ENCODE measurements at places on chromosomes 1 and 21.

GRCh38 chr1:34694383-34694782 is 60.5 kb upstream of the GJB5 start:
- DNase-seq: no peak

DNA sequence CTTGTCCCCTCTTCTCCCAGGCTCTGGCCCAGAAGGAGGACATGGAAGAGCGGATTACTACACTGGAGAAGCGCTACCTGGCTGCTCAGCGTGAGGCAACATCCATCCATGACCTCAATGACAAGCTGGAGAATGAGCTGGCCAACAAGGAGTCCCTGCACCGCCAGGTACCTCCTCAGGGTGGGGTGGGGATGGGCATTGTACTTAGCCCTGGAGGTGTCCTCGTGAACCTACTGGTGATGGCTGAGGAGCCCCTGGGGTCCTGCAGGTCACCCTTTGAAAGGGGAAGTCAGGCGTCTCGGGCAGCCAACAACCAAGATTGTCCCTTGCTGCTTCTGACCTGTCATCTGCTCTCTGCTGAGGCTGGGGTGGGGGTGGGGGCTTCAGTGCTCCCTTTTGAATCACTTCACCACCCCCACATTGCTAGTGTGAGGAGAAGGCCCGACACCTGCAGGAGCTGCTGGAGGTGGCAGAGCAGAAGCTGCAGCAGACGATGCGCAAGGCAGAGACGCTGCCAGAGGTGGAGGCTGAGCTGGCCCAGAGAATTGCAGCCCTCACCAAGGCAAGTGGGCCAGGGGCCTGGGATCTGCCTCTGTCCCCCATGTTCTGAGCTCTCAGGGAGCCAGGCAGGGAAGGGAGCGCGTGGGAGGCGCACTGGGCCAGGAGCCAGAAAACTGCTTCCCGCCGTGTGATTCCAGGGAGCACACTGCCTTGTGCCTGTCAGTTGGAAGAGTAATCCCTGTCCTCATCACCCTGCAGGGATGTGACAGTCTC is 19.7 kb downstream of the PPFIA4 start:
- DNase-seq: no peak

DNA sequence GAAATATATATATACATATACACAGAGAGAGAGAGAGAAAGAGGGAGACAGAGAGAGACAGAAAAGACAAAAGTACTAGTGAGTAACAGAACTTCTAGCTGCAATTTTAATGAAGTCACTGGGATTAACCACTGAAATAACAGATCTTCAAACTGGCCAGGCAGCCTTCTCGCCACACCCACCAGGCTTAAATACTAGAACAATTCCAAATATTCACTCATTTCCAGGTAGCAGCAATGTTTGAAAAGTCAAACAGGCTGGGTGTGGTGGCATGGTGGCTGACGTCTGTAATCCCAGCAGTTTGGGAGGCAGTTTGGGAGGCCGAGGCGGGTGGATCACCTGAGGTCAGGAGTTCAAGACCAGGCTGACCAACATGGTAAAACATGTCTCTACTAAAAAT is 5.2 kb downstream of the PRDX1 start:
- DNase-seq: no peak

DNA sequence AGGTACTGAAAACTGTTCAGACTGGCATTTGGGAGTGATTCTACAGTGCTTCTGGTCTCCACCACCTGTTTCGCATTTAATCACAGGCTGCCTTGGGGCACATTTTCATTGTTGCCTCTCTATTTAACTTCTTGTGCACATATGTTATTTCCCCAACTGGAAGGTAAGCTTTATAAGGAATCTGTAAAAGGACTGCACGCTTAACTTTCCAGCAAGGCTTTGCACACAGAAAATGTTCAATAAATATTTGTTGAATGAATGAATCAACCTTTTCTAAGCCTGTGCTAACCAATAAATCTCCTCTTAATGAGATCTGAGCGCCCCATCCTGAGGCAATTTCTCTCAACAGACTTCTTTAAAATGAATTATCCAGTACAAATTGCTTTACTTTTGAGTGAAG is 84.3 kb upstream of the ARHGAP29 start:
- no peak for DNase-seq

DNA sequence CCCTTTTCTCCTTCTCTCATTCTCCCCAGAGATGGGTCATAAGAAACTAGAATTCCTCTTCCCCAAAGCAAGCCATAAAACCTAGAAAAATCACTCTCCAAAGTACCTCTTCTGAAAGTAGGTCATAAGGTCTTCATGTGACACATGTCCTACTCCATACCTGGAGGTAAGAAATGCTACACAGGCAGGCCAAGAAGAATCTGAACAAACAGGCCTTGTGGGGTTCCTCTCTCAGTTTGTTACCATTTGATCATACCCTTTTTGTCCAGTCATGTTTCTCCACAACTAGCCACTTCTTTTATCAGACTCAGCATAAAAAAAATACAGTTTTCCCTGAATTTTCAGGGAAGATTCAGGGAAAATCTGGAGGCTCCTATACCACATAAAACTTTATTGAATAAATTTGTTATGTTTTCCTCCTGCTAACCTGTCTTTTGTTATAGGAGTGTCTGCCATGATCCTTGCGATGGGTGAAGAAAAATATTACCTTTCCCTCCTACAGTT is 134.4 kb upstream of the LMO4 start:
- DNase-seq: no peak

DNA sequence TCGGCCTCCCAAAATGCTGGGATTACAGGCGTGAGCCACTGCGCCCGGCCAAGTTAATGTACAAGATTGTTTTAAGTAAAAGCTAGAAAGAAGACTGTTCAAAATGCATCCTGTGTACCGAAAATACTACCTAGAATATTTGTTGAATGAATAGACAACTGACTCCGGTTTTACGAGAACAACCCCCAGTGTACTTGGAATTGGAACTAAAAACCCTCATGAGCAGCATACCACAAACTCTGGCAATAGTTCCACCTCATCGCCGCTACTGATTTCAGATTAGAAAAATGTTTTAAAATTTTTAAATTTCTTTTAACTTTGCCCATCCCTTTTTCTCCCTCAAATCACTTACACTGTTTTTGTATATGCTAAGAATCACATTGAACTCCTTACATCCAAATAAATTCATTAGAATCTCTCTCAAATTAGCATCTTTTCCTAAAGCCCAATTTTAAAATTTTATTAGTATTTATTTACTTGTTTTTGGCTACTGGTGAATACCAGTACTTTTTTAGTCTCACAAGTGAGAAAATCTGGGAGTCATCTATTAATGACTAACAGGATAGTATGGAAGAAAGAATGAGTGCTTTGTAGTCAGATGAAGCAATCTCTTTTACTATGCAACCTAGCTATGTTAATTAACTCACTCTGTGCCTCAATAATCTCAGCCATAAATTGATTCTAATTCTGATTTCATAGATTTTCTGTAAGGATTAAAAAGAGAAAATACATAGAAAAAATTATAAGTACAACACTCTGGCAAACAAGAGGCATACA is 95.1 kb downstream of the GPATCH2 start:
- DNase-seq: no peak

DNA sequence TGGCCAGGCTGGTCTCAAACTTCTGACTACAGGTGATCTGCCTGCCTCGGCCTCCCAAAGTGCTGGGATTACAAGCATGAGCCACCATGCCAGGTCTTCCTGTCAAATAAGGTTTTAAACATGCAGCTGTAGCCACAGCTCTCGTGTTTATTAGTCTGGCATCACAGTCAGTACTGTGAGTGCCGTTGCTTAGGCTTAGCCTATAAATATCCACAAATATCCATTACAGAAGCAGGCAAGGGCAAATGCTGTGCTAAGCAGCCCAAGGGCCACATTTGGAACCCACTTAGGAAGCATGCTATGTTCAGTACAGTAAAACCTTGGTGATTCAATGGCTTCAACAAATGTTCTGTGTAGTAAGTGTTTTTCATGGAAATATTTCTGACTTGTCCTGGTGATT is 75.9 kb downstream of the KIF1B start:
- DNase-seq: no peak

- no peak for DNase-seq
Observed at GRCh38 chr1:242019018-242019417, 20.1 kb upstream of the MAP1LC3C start.

DNA sequence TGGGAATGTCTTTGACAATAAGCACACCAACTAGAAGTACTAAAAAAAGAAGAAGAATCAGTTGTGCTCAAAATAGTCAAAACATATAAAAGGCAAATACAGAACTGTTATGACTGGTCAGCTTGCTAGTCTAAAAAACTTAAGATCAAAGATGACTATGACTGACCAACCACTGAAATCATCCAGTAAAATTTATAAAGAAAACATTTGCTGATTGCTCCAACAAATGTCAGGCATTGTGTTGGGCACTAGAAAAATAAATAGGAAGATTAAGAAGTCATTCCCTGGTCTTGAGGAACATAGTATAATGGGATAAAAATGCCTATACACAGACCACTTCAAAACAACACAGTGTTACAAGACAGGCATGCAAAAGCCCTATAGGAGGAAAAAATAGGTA is 9.3 kb upstream of the ANGPTL3 start:
- no peak for DNase-seq

DNA sequence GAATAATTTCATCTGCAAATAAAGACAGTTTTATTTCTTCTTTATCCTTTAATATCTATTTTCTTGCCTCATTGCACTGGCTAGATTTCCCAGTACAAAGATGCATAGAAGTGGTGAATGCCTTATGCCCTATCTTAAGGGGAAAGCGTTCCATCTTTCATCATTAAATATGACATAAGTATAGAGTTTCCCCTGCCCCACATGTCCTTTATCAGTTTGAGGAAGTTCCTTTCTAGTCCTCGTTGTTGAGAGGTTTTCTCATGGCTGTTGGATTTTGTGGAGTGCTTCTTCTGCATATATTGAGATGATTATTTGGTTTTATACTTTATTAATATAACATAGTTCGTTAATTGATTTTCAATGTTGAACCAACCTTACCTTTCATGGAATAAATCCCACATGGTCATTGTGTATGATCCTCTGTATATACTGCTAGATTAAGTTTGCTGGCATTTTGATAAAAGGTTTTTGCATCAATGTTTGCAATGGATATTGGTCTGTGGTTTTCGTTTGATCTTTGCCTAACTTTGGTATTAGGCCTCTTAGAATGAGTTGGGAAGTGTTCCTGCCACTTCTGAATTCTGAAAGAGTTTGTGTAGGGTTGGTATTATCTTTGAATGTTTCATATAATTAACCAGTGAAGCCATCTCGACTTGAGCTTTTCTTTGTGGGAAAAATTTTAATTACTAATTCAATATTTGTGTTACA is 15.6 kb downstream of the PRKACB start:
- DNase-seq: no peak

DNA sequence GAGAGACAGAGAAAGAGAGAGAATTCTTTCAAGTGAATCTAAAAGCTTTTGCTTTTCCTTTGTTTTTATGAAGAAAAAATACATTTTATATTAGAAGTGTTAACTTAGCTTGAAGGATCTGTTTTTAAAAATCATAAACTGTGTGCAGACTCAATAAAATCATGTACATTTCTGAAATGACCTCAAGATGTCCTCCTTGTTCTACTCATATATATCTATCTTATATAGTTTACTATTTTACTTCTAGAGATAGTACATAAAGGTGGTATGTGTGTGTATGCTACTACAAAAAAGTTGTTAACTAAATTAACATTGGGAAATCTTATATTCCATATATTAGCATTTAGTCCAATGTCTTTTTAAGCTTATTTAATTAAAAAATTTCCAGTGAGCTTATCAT is 117.6 kb downstream of the PTPRC start:
- no peak for DNase-seq

DNA sequence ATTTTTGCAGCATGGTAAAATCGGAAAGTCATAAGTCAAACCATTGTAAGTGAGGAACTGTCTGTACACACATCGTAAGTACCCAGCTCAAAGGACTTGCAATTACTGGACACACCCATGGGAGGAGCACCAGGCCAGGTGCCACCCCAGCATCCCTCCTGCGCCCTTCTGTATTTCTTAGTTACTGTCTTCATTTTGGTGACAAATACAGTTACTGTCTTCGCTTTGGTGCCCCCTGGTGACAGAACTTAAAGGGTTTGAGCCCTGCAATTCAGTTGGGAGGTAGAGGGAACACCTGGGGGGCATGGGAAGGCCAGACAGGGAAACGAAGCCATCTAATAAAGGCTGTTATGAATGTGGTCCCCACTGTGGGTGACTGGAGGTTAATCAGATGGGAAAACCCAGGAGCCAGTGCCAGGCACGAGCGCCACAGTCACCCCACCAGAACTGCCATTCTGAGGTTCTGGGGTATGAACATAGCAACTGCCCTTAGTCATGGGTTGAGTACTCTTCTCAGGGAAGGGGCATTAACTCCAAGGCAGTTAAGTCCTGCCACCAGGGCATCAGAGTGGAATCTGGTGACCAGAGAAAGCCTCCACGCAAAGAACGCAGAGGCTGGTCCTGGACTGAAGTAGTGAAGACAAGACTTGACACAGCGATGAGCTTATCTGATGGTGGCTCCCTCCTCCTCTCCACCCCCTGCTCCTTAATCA is 612.9 kb downstream of the PTPRU start:
- DNase-seq: peak; percentile 64

- DNase-seq: no peak
Observed at GRCh38 chr1:36554323-36554628, 71.6 kb upstream of the CSF3R start.

- peak; percentile 87 for DNase-seq
Observed at GRCh38 chr1:184163674-184164465, 112.3 kb downstream of the TSEN15 start.

- DNase-seq: no peak
Observed at GRCh38 chr1:248834343-248834940, 3.6 kb upstream of the ZNF672 start.

DNA sequence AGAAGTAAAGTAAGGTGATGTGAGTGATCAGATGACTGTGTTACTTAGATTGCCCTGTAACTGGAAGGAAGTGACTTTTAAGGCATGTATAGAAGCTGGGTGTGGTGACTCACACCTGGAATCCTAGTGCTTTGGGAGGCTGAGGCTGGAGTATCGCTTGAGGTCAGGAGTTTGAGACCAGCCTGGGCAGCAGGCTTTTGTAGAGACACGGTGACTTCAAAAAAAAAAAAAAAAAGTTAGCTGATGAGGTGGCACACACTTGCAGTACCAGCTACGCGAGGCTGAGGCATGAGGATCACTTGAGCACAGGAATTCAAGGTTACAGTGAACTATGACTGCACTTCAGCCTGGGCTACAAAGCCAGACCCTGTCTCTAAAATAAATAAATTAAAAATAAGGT is 2.3 kb upstream of the USP16 start:
- DNase-seq: no peak

- no peak for DNase-seq
Observed at GRCh38 chr1:110067893-110068645, 2.4 kb downstream of the ALX3 start.

GRCh38 chr1:1770102-1770501 is 8.2 kb downstream of the NADK start:
- no peak for DNase-seq

Data from GM12865 (cell line).